ENCODE measurements at places on chromosomes 2 and 18.

DNA sequence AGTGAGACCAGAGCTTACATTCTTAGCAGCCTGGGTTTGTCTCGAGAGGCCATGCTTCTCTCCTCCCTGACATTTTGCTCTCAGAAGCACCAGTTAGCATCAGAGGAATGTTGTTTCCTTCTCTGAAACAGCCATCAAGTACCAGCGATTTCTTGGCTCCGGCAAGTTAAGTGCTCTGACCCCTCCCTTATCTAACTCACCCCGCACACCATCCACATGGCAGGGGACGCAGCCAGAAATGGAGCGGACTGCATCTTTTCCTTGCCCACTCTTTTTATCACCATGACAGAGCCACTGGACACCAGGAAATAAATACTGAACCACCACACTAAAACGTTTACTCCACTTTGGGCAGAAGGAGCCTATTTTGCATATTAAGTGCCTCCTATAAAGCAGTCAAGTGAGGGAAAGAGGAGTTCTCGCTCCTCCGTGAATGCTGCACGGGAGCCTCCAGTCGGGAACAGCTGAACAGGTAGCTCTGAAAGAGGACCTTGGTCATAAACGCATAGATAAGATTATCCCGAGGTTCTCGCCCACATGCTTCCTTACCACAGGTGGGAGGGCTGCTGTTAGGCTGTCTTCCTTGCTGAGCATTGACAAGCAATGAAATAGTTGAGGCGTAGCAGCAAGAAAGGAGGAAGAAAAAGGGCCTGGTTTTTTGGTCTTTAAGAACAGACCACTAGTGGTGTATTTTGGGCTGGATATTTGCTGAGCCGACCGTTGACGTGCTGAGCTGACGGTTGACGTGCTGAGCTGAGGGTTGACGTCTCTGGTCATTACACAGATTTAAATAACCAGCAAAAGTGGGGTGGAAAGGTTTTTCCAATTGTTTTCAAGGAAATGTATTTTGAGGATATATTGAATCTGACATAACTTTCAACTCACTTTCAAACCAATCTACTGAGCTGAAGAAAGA, 71.4 kb upstream of the ITGB6 start:
- no peak for DNase-seq

DNA sequence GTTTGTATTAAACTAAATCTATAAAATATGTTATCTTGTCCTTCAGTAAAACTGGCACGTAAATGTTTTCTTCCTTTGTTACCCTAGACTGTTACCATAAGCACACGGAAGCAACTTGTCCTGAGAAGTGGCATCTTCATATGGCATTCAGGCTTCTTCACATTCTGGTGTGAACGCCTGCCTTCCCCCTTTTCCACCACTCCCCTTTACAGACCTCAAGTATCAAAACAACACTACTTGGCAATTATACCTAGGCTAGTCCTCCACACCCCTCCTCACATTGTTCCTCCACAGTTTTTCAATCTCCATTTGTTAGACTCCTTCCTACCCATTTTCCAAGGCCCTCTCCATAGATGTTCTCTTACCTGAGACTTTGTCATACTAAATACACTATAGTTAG, 2.9 kb downstream of the MEX3C start:
- DNase-seq: peak; percentile 27

DNA sequence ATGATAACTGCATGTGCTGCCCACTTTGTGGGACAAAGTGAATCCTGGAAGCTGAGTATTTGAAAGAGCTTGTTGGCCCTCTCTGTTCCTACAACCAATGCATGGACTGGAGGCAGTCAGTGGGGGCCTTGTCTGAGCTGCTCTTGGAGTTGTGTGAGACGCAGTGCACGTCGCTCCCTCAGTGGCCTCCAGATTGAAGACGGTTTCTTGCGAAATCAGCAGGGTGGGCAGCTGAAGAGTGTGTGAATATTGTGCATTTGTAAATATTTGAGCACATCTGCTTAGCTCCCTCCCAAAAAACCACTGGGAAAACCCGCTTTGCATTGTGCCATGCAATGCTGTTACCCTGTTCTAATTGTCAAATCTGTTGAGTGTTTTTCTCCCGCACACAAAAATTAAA, 782.8 kb downstream of the PLCL1 start:
- no peak for DNase-seq

DNA sequence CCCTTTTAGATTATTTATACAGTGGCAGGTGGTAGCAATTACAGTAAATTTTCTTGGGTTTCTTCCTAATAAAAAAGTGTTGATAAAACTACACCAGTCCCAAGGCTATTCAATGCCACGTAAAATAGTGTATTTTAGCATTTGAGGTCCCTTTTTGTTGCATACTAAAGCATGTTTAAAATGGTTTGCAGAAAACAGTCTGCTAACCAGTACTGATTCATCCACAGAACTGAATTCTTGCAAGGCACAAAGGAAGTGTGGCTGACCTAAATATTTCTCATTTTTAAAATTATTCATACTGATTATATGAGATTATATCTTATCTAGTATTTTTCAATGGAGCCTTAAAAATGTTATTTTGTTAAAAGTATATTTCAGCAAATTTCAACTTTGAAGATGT, 98.1 kb downstream of the SMAD2 start:
- no peak for DNase-seq

DNA sequence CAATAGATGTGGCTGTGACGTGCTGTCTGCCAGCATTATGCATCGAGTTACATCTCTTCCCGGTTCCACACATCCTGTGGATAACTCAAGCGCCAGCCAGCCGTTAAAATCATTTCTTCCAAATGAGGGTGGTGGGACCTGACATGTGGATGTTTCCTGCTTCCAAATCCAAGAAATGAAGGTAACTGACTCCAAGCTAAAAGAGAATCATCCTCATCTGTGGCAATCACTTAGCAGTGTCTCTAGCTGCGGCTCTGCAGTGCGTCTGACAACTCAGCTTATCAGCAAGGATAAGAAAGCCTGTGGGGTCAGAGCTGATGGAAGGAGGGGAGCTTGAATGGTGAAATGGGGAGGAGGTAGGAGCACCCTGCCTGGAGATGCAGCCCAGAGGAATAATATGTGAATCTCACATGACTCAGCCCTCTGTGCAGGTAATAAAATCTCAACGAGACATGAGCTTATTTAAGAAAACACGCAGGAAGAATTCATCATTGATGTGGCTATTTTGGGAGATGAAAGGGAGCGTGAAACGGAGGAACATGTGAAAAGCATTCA, 382.2 kb upstream of the TRIB2 start:
- no peak for DNase-seq

GRCh38 chr2:12348216-12348615, 368.5 kb upstream of the TRIB2 start:
- no peak for DNase-seq

DNA sequence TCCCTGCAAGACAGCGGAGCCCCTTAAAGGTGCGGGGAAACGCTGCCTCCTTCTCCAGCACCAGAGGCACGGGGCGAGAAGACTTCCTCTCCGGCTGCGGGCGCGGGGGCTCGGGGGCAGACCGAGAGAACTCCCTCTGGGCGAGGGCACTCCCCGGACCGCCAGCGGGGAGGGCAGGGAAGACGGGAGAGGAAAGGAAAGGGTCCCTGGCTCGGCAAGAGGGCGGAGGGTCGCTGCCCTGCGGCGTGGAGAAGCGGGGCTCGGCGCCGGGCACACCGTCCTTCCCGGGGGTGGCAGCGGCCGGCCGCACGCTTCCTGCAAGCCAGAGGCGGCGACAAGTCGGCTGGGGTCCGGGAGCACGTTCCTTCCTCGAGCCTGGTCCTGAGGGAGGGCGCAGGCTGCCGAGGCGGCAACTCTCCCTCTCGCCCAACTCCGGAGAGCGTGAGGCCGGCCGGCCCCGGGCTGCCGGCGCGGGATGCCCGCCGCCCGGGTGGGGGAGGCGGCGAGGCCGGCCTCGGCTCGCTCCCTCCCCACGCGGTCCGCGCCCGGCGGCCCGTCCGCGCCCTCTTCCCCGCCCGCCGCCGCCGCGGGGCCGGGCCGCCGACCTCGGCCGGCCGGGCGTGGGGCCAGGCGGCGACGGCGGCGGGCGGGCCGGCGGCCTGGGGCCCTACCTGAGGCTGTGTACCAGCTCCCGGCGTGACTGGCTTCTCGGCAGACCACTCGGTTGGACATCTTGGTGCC, 1.1 kb downstream of the MEMO1 start:
- peak; percentile 25 for DNase-seq

GRCh38 chr18:33505297-33505696, 64.8 kb upstream of the CCDC178 start:
- DNase-seq: no peak

DNA sequence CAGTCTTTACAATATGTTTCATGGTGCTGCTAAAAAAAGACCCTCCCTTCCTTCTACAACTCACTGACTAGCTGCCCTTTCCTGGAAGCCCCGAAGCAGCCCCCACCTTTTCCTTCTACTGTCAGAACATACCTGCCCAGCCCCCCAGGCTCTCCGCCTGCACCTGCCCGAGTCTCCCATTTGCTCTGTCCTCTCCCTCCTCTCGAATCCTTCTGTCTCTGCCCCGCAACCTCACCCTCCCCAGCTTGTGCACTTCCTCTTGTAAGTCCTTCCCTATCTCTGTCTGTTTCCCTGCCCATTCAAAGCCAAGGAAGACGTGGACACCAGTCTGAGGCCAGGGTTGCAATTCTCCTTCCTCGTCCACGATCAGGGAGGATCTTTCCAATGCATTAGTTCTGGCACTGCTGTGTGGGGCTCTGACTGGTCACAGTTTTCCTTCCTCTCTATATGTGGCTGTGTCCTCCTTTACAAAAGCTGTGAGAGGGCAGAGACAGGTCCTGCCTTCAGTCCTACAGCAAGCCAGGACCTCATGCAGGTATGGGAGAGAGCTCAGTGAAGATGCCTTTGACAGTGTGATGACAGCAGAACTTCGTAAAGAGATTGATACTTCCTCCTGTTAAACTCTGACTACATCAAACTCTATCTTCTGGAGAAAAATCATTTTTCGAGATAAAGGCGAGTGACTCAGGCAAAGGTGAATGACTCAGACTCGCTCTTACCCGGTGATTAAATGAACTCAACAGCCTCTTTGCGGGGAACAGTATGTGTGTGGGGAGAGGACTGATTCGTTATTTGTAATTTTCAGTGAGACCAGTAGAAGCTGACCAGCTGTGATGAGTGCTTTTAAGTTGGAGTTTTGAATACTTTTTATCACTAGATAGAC, 14.2 kb downstream of the TNFRSF11A start:
- DNase-seq: no peak

DNA sequence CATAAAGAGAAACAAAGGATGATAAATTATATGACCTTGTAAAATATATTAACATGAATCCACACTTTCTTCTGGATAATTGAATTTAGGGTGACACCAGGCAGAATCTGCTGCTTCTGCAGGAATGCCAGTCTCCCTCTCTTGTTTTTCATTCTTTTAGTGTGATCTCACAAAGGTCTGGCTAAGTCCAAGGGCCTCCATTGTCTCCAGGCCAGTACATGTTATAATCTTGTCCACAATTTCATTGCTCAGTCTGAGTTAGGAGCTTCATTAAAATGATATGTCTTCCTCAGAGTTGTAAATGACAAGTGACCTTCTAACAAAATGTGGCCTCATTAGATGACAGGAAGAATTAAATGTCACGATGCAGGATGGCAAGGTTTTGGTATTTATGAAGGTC, 110.2 kb downstream of the APOB start:
- no peak for DNase-seq

- no peak for DNase-seq
Measured at GRCh38 chr2:33335516-33335915, 140.9 kb upstream of the RASGRP3 start.

- DNase-seq: no peak
Measured at GRCh38 chr2:188381614-188382013, 89.9 kb downstream of the GULP1 start.

- no peak for DNase-seq
Measured at GRCh38 chr18:63888470-63889190, 1.1 kb downstream of the SERPINB2 start.

DNA sequence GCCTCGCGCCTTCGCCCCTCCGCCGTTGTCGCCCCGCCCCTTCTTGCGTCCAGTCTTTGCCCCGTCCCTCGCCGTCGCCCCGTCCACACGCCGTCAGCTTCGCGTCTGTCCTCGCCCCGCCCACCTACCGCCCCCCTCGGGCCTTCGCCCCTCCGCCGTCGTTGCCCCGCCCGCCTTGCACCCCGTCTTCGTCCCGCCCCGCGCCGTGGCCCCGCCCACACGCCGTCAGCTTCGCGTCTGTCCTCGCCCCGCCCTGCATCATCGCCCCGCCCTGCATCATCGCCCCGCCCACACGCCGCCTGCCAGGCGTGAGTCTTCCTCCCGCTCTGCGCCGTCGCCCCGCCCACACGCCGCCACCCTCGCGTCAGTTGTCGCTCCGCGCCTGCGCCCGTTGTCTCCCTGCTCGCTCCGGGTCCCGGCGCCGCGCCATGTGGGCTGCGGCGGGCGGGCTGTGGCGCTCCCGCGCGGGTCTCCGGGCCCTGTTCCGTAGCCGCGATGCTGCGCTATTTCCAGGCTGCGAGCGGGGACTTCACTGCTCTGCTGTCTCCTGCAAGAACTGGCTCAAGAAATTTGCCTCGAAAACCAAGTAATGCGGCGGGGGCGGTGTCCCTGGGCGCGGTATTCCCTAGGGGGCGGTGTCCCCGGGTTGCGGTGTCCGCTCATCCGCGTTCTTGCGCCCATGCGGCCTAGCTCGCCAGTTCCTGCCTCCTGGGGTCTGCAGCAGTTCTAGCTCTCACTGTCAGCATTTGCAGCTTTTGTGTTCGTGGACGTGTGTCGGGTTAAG, at the start of gene RBFA:
Gene RBFA, plus strand, starts transcription at position 367 of the 784 bp plus-strand sequence. Its CDS starts 62 bp downstream, at position 429.
- peak; percentile 99 for DNase-seq

DNA sequence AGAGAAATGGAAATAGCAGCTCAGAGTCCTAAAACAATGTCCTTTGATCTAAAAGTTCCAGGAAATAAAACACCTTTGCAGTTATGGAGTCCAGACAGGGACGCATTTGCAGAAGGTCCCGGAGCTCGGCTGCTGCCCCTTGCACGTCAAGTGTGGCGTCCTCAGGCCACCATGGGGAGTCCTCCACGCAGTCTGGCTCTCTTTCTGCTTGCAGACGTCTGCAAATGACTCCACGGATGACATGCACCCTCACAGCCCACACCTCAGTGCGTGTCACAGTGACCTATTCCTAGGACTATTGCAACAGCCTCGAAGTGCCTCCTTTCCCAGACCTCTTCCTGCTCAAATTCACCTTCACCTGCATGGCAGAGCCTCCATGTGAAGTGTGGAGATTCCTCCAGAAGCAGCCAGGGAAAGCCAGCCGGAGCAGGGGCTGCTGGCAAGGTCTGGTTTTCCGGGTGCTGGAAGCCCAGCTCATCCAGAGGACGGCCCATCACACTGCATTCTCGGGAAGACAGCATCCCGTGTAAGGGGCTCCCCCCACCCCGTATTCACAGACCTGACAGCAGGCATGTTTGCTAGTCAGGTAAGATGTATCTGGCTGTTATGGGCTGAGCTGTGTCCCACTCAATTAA, 137.7 kb downstream of the ASB1 start:
- DNase-seq: no peak

Data from CD4-positive, alpha-beta T cell treated with Interferon alpha-2 for 1 hour (primary cell).